ENCODE measurements at places on chromosomes 7 and 10.

- DNase-seq = peak; percentile 74
Observed at GRCh38 chr7:128883622-128884448, 21.2 kb downstream of the ATP6V1F start.

DNA sequence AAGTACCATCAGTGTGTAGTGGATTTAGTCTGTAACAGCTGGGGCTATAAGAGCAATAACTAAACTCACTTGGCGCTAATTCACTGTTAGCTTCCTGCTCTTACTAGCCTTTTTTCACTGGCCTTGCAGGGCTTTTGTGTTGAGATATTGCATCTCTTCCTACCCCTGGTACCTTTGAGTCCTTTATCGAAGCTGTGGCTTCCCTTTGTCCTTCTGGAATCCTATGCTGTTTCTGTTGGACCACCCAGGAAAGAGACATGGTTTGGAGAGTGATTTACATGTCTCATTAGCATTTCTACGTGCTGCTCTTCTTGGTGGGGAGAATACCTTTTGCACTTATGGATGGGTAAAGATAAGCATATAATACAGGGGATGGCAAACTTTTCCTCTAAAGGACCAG is 103.8 kb downstream of the MLLT10 start:
- no peak for DNase-seq

GRCh38 chr10:13632440-13632839 is 45.7 kb downstream of the PRPF18 start:
- no peak for DNase-seq

DNA sequence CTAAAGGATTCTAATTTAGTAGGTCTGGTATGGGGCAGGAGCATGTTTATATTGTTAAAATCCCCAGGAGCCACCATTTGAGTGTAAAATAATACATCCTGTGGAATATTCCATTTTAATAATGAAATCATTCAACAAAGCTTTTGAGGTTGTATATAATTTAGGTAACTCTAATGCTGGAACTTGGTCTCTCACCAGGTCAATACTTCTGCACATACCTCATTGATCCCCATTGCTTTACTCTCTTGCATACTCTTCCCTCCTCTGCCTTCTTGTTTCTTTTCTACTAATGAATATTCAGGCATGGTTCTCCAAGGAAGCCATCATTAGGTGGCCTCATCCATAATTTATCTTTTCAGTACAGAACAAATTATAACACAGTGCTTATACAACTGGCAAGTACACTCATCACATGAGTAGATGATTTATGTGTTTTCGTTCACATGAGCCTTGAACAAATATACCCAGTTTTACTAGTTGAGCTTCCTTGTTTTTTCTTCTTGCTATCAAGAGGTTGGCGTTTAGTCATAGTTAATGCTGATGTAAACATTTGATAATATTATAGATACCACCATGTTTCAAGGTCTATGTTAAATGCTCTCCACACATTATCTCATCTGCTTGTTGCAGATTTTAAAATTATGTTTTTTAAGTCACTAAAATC is 7.2 kb downstream of the PALS2 start:
- no peak for DNase-seq

GRCh38 chr10:22927661-22928403 is at the start of gene ARMC3:
Gene ARMC3 (plus strand): TSS chr10:22928053. CDS start chr10:22931997, 3,944 bp downstream.
- DNase-seq = peak; percentile 81

GRCh38 chr10:112562809-112563663 is 116.0 kb downstream of the VTI1A start:
- DNase-seq = no peak

DNA sequence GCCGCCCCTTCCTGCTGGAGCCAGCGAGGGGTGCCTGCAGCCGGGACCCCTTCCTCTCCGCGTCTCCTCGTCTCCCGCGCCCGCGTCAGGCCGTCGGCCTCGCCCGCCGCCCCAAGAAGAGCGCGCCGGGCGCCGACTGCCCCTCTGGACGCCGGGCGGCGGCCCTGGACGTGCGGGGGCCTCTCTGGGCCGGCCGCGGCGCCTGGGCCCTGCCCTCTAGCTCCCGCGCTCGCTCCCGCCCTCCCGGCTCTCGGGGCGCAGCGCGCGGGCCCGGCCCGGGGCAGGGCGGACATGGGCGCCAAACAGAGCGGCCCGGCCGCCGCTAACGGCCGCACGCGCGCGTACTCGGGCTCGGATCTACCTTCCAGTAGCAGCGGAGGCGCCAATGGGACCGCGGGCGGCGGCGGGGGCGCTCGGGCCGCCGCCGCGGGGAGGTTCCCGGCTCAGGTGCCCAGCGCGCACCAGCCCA is 704 bp downstream of the ZNRF2 start:
- DNase-seq = peak; percentile 54

GRCh38 chr7:37999673-38000072 is 79.2 kb downstream of the EPDR1 start:
- no peak for DNase-seq

GRCh38 chr7:70673778-70674570 is 458.0 kb upstream of the GALNT17 start:
- no peak for DNase-seq

- DNase-seq = no peak
Observed at GRCh38 chr7:148400101-148400500, 190.5 kb upstream of the C7orf33 start.

DNA sequence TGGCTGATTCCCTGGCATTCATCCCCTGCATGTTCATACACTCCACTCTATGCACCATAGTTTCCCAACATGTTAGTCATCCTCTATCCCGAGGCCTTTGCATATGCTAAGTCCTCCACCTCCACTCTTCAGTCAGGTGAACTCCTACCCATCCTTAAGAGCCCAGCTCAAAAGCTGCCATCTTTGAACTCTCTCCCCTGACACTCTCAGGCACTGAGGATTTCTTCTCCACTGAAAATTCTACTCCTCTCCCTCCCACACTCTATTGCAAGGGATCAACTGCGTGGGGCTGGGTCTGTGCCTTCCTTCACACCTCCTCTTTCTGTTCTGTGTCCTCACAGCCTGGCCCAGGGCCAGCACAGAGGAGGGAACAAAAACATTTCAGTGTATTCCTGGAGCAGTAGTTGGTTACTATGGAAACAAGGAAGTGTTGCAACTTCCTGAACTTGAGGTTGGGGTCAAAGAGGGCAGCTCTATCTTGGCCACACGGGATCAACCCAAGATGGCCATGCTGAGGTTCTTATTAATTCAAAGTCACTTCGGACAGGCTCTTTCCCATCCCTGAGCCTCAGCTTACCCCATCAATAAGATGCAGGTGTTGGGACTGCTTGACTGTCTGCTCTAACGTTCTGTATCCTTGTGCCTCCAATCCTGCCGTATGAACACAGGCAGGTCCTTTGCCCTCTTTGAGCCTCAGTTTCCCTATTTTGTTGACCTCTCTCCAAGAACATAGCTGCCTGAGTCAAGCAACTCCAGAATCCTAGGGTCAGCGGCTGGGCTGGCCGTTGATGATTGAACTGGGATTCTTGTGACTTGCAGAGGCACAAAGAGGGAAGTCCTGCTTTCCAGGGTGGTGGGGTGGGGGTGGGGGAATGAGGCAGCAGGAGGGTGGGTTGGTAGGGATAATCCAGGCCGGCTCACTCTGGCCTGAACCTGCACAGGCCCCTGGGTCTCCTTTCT is 15.5 kb downstream of the ZMIZ1 start:
- DNase-seq = peak; percentile 51

DNA sequence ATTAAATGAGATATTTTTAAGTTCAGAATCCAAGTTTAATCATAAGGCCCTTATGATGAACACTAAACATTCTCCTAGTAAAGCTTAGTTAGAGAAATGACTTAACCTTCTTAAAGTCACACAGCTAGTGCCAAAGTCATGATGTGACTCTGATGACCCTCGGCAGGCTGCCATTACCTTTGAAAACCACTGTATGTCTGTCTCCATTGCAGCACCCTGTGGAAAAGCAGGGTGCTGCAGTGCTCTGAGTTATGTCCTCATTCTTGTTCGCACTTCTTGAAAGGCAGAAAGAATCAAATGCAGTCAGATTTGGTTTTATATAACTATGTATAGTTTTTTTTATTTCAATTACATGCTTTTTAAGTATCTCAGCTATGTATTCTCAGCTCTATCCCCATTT is 105.0 kb downstream of the PHTF2 start:
- DNase-seq = no peak

GRCh38 chr10:24427678-24428409 is 218.9 kb downstream of the KIAA1217 start:
- DNase-seq = no peak

DNA sequence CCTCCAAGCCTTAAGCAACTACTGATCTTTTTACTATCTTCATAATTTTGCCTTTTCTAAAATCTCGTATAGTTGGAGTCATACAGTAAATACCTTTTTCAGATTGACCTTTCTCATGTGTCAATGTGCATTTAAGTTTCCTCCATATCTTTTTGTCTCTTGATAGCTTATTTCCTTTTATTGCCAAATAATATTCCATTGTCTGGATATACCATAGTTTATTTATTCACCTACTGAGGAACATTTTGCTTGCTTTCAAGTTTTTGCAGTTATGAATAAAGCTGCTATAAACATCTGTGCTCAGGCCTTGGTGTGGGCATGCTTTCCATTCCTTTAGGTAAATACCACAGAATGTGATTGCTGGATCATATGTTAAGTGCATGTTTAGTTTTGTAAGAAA is 161.2 kb upstream of the GNAI1 start:
- no peak for DNase-seq

DNA sequence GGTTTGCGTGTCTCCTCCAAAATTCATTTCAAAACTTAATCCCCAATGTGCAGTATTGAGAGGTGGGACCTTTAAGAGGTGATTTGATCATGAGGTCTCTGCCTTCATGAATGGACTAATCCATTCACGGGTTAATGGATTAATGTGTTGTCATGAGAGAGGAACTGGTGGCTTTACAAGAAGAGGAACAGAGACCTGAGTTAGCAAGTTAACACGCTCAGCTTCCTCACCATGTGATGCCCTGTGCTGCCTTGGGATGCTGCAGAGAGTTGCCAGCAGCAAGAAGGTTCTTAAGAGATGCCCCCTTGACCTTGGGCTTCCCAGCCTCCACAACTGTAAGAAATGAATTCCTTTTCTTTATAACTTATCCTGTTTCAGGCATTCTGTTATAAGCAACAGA is 3.7 kb upstream of the TCTN3 start:
- peak; percentile 38 for DNase-seq

- no peak for DNase-seq
Observed at GRCh38 chr7:16587790-16588189, 57.8 kb downstream of the ANKMY2 start.
